ENCODE measurements at places on chromosomes 13 and 19.

- DNase-seq: no peak
Measured at GRCh38 chr19:38952395-38953165, 21.8 kb downstream of the MRPS12 start.

GRCh38 chr13:67662997-67663396 is 432.9 kb upstream of the PCDH9 start:
- DNase-seq: no peak

DNA sequence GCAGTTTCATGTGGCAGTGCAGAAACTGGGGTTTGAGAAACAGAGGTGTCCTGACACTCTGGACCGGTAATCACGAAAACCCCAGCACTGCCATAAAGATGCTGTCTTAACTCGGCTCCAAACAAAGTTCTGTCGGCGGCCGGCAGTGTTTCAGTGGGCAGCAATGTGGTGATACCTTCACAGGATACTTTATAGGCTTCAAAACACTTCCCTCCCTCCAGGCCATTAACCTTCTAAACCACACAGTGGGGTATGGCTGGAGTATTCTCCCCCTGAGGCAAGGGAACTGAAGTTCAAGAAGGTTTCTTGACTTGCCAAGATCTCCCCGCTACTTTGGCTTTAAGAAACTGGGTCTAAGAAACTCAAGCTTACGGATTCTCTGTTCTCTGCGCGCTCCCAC is 1.1 kb downstream of the RUBCNL start:
- no peak for DNase-seq

- DNase-seq: no peak
Measured at GRCh38 chr19:28349604-28350003, 863.3 kb downstream of the UQCRFS1 start.

DNA sequence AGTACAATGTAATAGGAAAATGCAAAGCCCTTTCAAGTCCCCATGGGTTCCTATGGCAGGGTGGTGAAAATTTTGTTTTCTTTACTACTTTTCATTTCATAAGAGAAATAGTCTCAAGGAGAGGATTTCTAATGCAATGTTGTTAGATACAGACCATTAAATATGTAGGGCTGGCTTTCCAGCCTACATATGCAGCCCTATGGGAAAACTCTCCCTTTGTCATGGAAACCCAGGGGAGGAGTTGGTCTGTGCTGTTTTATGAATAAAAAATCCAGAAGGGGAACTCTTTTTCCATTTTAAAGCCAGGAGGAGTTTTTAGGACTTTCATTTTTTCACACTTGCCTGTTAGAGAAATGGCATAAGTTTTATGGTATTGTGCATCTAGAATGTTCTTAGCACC is 119.6 kb downstream of the DCT start:
- no peak for DNase-seq

DNA sequence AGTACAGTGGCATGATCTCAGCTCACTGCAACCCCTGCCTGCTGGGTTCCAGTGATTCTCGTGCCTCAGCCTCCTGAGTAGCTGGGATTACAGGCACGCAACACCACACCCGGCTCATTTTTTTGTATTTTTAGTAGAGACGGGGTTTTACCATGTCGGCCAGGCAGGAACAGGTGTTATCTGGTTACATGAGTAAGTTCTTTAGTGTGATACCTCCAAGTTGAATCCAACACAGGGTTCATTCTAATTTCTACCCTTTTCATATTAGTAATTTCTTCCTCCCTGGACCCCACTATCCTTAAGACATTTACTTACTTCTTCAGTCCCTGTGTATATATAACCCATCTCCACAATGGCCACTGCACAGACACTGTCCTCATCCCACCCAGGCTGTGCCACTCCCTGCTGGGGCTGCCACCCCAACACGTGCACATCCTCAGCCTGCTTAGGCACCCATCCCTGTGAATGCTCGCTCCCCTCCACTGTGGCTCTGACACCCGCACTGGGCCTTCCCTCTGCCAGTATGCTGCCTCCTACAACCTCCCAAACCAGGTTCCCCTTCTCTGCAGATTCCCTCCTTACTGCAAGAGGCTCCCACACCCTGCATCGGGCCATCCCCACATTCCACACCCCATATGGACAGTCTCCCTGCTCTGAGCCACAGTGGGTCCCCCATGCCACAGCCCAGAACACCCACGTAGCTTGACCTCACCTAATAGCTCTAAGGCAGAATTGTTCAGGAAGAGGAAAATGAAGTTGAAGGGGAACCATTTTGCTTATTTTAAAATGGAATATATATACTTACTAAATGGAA is 147.1 kb downstream of the TBC1D4 start:
- DNase-seq: no peak

DNA sequence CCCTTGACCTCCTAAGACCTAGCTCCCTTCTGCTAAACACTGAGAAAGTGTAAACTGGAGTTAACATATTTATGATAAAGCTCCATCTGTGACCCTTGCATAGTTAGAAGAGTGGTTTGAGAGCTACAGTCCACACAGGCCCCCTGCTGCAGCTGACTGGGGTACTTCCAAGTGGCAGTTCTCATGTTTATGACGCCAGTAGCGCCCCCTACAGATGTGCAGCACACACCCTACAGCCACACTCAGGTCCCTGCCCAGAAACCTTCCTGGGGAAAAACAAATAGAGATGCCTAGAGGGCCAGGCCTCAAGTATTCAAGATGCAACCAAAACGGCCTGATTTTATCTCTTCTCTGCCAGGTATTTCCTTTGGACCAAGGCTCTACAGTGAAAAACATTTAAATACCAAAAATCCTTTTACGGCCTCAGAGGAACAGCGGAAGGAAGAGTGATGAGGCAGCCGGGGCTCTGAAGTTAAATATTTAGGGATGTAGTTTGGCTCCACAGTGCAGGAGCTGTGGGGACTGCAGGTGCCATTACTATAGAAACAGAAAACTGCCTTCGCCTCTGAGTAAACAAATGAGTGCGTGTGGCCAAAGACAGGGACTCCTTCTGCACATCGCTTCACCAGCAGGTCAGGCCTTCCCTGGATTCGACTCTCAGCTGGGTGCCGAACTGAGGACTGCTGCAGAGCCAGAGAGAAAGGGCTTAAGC is 553.1 kb downstream of the EFNB2 start:
- no peak for DNase-seq

- no peak for DNase-seq
Measured at GRCh38 chr13:28582225-28582891, 76.6 kb upstream of the POMP start.

- DNase-seq: no peak
Measured at GRCh38 chr19:944171-944567, 18.3 kb downstream of the ARID3A start.

DNA sequence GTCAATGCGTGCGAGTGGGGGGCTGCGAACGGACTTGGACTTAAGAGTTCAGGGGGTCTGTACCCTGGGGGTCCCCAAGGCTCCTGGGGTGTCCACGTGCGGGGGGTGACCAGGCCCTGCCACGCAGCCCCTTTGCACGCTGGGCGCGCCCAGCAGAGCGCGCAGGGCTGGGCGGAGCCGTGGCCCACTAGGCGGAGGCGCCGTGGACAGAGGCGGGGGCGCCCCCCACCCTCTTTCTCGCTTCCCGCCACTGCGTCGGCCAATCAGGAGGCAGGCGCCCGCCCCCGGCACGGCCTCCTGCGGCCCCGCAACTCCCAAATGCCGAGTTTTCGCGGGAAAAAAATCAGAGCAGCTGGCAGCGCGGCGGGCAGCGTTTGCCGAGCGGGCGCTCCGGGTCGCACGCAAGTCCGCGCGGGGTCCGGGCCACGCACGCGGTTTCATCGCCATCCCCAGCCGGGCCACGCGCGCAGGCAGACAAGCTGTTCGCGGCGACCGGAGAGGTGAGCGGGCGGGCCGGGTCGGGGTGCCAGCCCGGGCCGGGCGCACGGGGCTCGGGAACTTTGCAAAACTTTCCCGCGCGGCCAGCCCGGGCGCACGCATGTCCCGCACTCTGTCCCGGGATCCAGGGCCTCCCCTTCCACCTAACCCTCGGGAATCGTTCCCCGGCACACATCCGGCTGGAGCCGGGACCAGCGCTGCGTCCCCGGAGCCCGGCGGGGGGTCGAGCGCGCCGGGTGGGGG is at the start of gene UHRF1:
Gene UHRF1 (plus strand): TSS at position 346 of the 741 bp plus-strand sequence. CDS start 1,385 bp downstream, outside the sequence.
- no peak for DNase-seq

- no peak for DNase-seq
Measured at GRCh38 chr13:113140677-113141600, 17.5 kb upstream of the PROZ start.

DNA sequence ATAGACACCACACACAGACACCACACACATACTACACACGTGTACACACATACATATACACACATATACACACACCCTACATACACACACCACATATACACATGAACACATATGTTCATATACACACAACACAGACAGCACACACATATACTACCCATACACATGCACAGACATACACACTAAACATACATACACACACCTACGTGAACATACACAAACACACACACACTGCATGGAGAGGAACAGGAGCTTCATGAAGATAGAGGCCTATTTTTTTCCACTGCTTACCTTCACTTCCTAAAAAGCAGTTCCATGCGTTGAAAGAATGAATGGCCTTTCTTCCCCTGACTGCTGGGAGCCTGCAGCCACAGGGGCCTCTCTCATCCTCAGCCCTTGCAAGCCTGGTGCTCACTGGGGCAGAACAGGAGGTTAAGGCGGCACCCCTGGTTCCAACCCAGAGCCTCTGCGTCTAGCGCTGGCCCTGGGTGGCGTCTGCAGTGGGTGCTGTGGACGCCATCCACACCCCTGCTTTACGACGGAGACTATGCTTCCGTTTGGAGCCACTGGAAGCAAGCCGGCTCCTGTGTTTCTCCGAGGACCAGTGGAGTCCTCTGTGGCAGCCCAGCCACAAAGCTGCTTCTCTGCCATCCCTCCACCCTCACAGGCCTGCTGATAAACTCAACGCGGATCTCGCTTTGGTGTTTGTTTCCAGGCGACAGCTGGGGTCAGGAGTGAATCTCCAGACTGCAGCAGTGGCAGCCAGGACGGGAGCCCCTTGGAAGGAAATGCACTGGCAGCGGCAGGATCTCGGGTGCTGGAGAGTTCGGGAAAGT is 1.9 kb upstream of the RASA3 start:
- DNase-seq: no peak

- no peak for DNase-seq
Measured at GRCh38 chr13:28537171-28537570, 42.2 kb upstream of the FLT1 start.

- no peak for DNase-seq
Measured at GRCh38 chr19:966485-967088, 17.6 kb upstream of the WDR18 start.

- DNase-seq: no peak
Measured at GRCh38 chr19:4575267-4576015, 16.0 kb upstream of the SEMA6B start.

DNA sequence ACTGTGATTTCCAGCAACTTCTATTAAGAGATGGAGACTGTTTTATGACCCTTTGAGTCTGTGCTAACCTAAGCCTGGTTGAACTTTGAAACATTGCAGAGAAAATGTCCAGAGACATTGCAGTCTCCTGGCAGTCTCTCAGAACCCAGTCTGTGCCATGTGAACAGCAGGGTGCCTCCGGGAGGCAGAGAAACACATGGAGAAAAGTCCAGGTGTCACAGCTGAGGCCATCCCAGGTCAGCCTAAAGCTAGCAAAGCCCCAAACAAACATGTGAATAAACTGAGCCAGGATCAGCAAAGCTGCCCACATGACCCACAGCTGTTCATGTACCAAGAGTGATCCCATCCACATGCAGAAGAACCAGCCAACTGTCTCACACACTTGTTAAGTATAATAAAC is 7.8 kb downstream of the CYP4F11 start:
- no peak for DNase-seq

DNA sequence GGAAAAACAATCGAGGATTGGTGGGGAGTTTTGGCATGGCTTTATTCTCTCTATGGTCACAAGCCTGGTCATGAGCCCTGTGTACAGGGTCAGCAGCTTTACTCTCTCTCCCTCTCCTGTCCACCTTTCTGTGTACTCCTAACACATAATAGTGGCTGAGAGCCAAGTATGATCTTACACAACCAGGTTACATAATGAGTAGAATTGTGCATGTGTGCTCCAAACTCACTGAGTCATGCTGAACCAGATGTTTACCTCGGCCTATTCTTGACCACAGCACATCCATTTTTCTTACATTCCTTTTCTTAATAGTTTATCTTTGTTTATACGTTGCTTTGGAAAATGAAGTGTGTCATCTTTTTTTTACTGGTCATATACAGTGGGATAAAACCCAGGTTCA is 53.1 kb downstream of the ZNF254 start:
- DNase-seq: no peak

DNA sequence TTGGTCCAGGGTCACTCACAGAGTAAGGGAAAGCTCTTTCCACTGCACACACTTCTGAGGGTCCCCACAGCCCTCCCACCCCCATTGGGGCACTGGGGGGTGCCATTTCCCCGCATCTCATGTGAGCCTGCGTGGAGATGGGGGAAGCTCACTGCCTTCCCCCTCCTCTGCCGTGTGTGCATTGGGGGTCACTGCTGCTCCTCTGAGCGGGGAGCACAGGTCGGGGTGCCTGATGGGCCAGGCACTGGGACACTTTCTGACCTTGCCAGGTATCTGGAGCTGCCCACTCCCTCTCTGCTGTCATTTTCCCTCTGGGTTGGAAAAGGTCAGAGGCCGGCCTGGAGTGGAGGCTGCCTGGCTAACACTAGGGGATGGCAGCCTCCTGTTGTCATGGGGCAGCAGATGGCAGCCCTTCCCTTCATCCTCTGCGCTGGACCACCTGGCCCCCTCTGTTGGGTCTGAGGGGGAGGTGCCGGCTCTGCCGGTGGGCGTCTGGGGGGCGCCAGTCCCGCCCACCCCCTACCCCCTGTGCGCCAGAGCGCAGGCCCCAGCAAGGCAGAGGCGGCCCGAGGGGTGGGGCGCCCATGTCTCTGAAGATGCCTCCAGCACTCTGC is 9.1 kb downstream of the SSBP4 start:
- DNase-seq: no peak

All from NCI-H187 treated with DMSO at 0.1 percent for 48 hours (cell line).